Psoas muscle (tissue), 8 donors: ENCODE measurements at places on chromosomes 16 and 17.
A peak's percentile ranks its signal among the peaks of the same experiment; 100 is the strongest.

DNA sequence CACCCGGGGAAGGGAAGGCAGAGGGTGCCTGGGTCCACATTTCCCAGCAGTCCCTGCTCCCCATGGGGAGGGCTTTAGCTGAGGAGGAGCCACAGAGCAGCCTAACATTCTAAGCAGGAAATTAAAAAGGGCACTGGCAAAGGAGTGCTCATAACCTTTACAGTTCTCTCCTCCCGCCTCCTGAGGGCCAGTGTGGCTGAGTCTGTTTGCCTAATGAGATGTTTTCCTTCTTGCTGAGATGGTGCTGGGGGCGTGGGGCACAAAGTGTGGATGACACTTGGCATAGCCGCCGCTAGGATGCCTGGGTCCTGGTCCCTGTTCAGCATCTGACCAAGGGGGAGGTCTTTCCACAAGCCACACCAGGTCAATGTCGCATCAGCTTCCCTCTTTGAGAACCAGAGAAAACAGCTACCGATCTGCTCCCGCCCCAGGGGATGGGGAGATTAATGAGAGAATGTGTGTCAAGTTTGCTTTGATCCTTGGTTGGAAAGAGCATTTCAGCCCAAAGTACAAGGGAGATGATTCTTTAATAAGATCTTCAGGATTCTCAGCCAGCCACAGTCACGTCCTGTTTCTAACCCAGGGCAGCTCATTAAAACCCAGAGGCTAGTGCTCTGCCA is 5.8 kb downstream of the KIF18B start:
- no peak for DNase-seq

DNA sequence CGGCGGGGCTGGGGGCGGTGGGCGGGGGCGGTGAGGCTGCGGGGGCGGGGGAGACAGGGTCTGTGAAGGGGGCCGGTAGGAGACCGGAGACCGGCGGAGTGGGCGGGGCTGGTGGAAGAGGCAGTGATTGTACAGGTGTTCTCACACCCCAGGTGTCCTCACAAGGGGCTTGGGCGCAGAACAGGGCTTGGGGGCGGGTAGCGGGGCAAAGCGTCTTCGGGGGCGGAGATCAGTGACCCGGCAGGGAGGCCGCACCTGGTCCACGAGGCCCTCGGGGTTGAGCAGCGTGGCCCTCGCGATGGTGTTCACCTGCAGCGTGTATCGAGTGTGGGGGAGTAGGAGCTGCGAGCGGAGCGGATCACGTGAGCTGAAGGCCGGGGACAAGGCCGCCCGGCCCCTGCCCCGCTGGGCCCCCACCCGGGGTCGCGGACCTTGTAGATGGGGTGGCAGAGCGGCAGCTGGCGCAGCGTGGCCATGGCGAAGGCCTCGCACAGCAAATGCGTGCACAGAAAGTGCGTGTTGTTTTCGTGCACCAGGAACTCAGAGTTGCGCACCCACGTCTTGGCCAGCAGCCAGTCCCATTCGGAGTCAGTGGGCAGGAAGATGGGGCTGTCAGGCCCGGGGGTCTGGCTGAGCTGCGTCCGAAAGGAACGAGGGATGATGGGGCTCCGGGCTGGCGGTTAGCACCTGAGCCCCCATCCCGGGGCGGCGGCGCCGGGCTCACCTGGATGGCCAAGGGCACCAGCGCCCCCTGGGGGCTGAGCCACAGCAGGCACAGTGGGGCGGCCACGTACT is 8.5 kb downstream of the ALOXE3 start:
- DNase-seq: peak; percentile 71

- DNase-seq: no peak
These were observed 11.6 kb downstream of the EFCAB13 start for GRCh38 chr17:47335101-47335936.

- peak; percentile 44 for DNase-seq
These were observed 2.3 kb upstream of the NT5M start for GRCh38 chr17:17300624-17301568.

DNA sequence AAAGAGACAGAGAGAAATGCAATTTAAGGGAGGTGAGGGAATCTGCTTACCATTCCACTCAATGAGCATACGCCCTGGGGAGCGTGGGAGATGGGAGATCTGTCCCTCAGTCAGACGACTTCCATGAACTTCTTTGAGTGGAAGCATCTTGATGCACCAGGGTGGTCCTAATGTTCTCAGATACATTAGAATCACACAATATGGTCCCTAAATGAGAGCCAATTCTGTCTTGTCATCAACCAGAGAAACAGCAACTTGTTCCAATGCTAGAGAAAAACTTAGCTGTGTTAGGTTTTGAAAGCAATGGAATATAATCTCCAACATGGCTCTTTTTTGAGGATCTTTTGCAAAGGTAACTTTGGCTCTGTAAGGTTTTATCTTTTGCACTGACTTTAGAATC is 44.1 kb downstream of the GPR139 start:
- DNase-seq: no peak

DNA sequence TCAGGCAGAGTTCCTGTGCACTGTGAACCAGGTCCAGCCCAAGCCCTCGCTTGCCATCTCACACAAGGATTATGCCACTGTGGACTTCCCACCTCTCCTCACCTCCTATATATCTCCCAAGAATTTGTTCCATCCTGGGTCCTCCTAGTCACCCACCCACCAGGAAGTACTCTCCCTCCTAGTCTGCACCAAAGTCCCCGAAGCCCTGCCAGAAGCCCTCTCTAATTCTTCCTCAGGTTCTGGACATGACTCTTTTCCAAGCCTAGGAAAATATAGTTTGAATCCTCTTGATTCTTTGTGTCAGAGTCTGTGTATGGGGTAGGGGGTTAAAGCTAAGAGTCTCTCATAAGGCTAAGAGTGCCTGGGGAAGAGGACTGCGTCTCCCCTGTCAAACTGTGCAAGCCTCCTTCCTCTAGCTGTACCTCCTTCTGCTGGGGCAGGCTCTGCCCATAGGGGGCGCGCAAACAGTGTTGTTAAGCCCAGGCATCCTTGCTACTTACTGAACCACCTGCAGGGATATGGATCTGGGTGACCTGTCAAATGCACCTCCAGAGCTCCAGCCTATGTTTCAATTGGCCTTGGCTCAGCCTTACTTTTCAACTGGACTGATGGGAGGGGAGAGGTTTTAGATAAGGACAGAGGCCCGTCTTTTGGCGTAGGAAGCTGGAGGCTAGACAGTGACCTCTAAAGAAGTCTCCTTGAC is 16.6 kb upstream of the DLX4 start:
- peak; percentile 81 for DNase-seq

GRCh38 chr17:82013772-82014321 is 8.8 kb downstream of the CENPX start:
- no peak for DNase-seq

DNA sequence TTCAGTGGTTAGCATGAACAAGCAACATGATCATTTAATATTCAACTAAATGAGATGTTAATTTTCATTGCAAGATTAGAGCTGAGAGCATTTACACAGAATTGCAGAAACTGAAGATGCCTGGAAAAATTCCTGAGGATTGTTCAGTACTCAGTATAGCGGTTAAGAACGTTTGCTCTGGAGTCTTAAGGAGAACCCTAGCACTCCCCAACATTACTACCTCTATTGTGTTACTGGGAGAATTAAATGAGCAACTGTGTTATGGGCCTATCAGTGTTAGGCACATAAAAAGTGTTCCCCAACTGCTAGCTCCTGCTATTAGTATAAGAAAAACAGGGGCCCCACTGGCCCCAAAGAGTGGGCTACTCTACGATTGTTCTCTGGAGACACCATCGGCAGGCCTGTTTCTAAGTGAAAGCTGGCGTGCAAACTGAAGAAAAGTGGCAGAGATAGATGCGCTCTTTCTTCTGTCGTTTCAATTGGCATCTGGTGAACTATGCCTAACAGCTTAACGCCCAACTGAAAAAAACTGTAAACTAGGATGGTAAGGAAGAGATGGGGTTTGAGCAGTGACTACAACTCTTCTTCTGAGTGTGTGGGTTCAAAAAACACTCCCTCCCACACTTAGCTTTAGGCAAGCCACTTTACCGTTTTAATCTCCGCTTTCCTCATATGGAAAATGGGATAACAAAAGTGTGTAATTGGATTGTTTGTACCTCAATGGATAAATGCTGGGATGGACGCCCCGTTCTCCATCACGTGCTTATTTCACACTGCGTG is 1.3 kb downstream of the CDR2 start:
- DNase-seq: no peak
